Right hindlimb (tissue), 1 donor: ENCODE measurements at places on chromosomes 12 and 14.

- DNase-seq, result no peak
These were observed 34.1 kb upstream of the ERGIC2 start for GRCh38 chr12:29415111-29415510.

GRCh38 chr12:106840243-106840642 is 65.8 kb downstream of the RIC8B start:
- no peak for DNase-seq

GRCh38 chr14:92898566-92899131 is 24.3 kb upstream of the CHGA start:
- no peak for DNase-seq

- no peak for DNase-seq
These were observed 183.3 kb upstream of the SEL1L start for GRCh38 chr14:81716953-81717352.

DNA sequence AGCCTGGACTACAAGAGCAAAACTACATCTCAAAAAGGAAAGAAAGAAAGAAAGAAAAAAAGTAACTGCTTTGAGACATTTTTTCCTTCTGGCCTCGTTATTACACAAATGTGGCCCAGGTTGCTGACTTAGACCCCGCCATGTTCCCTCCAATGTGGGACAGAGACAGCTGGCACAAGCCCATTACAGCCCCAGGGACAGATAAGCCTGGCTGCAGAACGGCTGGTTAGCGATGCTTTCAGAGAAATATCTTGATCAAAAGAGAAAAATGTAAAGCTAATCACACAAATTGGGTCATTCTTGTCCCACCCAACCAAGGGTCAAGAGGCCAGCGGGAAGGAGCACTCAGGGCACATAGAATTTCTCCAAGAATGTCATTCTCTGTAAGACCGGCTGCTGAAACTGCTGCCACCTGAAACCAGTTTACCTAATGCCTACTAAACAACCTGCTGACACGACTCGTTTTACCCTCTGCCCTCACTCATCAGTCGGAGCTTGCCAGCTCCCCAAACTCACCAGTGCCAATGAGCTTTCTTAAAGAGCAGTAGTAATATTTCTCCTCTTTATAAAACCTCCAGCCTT is 63.1 kb downstream of the TNFAIP2 start:
- DNase-seq, result no peak
